ENCODE measurements at places on chromosomes 4 and X.

DNA sequence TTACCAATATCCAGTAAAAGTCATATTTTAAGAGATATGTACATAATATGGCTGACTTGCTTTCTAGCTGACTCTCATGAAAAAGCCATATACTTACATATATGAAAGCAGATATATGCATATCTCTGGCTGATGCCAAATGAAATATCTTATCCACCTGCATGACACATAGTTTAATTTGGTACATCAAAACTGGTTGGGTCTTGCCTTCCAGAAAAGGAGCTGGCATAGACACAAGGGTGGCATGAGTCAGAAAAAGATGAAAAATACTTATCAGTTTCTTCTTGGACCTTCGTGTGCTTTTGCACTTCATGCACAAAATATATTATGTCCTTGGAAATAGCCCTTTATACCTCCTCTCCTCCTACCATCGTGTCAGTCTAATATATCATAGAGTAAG, 32.1 kb downstream of the TIGD4 start:
- no peak for DNase-seq

- no peak for DNase-seq
These were observed 892.8 kb upstream of the DIAPH2 start for GRCh38 chrX:95791876-95792275.

GRCh38 chr4:57405359-57405758, 295.2 kb upstream of the IGFBP7 start:
- DNase-seq = no peak

DNA sequence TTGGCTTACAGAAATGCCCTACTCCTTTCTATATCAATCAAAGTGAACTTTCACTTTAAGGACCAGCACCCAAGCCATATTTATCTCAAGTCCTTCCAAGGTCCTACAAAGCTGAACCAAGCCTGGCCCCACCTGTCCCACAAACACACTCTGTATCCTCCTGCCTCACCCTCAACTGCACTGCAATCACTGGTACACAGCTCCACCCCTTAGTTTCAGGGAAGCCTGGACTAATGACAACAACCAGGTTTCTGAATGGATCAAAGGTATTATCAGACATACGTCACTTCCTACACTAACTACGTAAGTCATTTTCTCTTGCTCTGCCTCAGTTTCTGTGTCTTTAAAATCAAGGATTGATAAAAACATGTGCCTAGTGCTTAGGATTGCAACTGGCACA, 205.6 kb upstream of the HS3ST1 start:
- DNase-seq = no peak

GRCh38 chr4:122692641-122693520, 39.6 kb upstream of the BBS12 start:
- no peak for DNase-seq

DNA sequence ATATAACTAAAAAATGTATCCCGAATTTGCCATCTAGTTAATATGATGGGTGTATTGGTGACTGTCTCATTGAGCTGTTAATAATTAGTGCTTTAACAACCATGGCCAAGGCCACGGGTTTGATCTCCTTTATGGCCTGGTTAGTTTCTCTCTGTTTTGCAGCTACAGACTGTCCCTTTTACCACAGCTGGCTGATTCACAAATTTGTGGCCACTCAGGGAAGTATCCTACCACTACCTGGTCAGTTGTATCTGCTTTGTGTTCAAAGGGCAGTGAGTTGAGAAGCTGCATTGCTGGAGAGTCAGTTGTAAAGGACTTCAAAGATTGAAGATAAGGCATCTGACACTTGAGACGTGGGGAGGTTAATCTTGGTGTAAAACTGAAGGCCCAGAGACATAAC, 219.1 kb upstream of the BMP3 start:
- no peak for DNase-seq

- no peak for DNase-seq
These were observed 60.2 kb downstream of the BANK1 start for GRCh38 chr4:101850698-101851097.

DNA sequence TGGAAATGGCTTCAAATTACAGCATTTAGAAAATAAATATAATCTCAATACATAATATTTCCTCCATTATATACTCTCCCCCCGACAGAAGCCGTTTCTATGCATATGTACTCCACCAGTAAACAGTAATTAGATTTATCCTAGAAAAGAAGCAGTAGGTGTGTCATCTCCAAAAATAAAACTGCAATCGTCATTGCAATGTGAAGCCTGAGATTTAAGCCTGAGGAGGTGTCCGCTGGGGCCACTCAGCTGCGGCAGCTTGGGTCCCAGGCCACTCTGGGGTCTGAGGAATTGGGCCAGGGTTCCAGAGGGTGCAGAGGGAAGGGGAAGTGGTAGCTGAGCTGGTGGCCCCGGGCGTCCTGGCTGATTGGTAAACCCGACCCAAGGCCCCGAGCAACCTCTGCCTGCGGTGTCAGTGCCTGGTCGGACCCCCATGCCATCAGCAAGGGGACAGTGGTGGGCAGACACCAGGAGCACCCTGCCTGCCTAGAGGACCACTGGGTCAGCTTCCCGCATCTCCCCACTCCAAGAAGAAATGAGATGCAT, 7.8 kb upstream of the MXD4 start:
- DNase-seq = no peak

DNA sequence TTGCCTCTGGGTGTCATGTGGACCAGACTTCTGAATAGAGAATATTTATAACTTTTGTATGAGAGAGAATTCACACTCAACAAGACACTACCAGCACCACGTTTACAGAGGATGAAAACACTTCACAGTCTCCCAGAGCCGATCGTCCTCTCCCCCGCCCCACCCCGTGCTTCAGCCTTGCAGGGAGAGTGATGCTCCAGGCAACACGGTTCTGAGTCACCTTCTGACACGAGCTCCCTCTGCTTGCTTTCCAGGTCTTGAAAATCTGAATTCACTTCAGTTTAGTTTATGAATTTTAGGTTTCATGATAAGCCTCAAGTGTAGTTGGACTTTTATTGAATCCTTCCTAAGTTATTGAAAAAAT, 59.8 kb downstream of the CPLX1 start:
- DNase-seq = no peak

- no peak for DNase-seq
These were observed 2.4 kb upstream of the MBTPS2 start for GRCh38 chrX:21837056-21837455.

DNA sequence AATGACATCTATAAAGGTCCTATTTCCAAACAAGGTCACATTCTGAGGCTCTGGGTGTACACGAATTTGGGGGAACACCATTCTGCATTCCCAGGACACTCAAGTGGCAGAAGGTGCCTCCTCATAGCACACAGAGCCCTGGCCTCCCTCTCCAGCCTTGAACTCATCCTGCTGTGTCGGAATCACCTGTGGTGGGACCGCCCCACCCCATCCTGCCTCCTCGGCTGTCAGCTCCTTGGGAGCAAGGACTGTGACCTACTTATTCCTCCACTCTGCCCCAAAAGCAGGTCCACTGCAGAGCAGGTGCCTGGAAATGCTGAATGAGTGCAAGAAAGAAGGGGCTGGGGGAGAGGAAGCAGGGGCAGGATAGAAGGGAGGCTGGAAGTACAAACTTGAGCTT, 33.5 kb downstream of the HTRA3 start:
- no peak for DNase-seq

- no peak for DNase-seq
These were observed 150.5 kb upstream of the RXFP1 start for GRCh38 chr4:158371158-158371557.

- peak; percentile 35 for DNase-seq
These were observed 3.0 kb downstream of the GRIPAP1 start for GRCh38 chrX:48999030-48999429.

Measured in activated CD4-positive, alpha-beta memory T cell treated with anti-CD3 and anti-CD28 coated beads for 36 hours (primary cell).